Vagina (tissue), 2 donors: ENCODE measurements at places on chromosomes 7 and 10. TPM values are rescaled to one million over a fixed set of nuclear protein-coding genes. Genes with fewer than 3 reads are reported as not detected.

ATG9B gene
- 34.1 TPM for total RNA-seq

SNX10 gene
- total RNA-seq: 5.2 TPM

CARD11 gene
- 2.9 TPM for total RNA-seq

VPS37D gene
- total RNA-seq: 5.4 TPM

GTF2IRD1 gene
- total RNA-seq: 33.6 TPM

NUDT13 gene
- total RNA-seq: 2.9 TPM

AGMO gene
- 0.98 TPM for total RNA-seq

ZNF736 gene
- 11.3 TPM for total RNA-seq

GRCh38 chr7:77879272-77879671 lies 80.7 kb downstream of the PHTF2 start:
- no peak for DNase-seq

GRCh38 chr7:69603937-69604494 lies 5.7 kb downstream of the AUTS2 start:
- DNase-seq: no peak

DNA sequence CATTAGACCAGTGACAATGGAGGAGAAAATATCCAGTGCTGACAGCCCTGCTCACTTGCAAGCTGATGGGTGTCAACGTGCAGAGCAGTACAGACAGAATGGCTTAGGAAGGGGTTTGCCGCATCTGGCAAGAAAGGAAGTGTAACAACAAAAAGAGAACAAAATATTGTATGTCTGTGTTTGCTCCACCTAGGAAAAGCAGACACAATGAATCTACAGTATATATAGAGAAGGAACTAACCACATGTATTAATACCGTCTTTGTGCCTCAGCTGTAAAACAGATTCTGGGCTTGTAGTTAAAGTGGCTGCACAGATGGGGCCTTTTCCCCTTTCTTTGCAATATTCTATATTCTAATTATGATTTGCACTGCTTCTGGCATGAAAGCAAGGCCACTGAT lies 281.1 kb upstream of the MEOX2 start:
- no peak for DNase-seq

GRCh38 chr7:101691822-101692384 lies 62.8 kb upstream of the MYL10 start:
- DNase-seq: no peak

DNA sequence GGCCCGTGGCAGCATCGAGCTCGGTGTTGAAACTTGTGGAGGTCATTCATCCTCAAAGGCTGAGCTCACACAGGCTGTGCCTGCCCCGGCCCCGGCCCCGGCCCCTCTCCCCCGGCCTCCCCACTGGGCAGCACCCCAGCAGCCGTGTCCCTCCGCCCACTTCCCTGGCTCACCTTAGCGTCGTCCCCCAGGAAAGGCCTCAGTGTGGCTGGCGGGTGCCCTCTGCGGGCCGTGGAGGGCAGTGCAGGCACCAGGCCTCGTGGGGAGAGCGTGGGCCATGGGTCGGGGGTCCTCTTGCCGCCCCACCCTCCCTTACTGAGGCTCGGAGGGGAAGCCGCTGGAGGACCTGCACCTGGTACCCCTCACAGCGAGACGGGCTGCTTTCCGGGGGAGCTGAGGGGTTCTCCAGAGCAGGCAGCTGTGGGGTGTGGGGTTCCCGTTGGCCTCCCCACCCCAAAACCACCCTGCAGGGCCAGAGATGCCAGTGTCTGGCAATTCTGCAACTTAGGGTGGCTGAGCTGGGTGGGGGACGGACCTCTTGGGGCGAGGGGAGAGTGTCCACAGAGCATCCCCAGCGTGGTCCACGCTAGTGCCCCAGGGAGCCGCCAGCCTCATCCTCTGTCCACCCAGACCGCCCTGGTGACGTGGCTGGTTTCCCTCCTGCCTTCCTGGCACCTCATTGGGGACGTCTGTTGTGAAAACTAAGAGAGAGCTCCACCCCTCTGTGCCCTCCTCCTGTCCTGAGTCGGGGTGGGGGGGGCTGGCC lies 44.2 kb upstream of the DPYSL4 start:
- no peak for DNase-seq

- DNase-seq: no peak
These were observed 2.0 kb downstream of the ANLN start for GRCh38 chr7:36391436-36392198.

- DNase-seq: no peak
These were observed 93.3 kb downstream of the HYCC1 start for GRCh38 chr7:22920672-22921071.
